T-helper 2 cell (primary cell): ENCODE measurements at places on chromosomes 5 and 9.

DNA sequence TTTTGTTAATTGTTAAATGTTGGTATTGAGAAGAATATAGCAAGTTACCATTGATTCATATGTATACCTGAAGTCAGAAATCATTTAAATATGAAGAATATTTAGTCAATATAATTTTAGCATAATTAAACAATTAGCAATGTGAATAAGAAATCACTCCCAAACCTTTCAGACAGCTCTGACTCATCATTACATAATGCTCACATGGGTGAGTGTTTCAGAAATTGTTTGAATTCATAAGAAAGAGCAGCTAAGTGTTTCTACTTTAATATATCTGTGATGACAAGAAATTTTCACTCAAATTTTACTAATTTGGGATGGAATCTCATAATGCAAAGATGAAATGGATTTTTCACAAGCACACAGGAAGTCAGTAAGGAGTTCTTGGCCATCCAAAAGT is 42.0 kb upstream of the CDC42SE2 start:
- DNase-seq: no peak

DNA sequence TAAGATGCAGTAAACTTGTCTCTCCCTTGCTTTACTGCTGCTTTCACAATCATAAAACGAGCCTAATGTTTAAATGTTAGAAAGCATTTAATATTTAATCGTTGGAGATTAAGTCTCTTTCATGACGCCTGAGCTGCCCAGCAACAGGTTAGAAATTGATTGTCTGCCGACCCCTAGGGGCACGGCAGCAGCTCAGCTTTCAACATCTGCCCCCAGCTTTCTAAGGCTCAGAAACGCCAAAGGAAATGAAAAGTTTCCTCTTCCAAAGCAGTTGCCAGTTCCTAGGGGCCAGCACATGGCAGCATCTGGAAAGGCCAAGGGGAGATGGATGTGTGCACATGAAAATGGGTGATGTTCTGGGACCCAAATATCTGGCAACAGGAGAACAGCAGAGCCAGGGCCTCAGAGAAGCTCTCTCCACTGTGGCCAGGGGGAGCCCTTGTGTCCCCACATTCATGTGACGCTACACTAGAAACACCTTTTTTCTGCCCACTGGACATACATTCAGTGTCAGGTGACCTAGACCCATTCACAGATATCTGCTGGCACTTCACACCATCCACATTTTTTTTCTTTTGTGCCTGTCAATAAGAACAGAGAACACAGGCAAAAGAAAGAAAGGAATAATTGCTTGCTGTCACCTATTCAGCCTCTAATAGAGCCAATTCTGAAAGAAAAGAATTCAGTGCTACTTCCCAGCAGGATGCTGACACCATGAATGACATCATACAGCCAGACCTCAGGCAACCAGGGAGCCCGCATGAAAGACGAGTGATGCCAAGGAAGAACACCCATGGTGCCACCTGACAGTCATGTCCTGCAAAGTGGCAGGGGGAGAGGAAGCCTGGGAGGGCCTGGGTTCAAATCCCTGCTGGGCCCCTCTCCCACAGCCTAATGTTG is 205.0 kb upstream of the TAS2R1 start:
- no peak for DNase-seq

- no peak for DNase-seq
Observed at GRCh38 chr5:133818869-133819600, 149.4 kb downstream of the C5orf15 start.

DNA sequence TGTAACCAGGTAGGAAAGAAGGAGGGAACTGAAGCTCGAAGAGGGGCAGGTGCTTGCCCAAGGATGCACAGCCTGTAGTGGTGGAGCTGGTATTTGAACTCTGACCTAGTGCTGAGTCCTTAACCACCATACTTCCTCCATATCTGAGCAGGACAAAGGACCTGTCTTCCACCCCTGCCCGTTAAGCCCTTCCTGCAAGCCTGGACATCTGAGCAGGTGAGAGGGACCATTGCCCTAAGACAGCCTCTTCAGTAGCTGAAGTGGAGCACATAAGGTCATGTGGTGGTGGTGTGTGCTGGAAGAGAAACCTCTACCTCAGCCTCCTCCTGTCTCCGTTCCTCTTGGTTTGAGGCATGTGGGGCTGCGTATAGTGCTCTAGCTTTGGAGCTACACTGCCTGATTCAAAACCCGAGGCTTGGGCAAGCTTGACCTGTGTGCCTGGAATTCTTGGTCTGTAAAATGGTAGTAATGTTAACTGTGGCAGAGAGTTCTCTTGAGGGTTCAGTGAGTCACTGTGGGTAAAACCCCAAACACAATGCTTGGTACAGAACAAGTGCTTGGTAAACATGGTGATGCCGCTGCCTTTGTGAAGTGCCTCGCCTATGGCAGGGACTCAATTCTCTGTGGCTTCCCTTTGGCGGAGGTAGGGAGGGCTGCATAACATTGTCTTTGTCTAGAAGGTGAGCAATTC is 7.4 kb downstream of the GALNT10 start:
- DNase-seq: peak; percentile 69

- no peak for DNase-seq
Observed at GRCh38 chr5:180339583-180340183, 13.5 kb downstream of the GFPT2 start.

GRCh38 chr5:28743025-28743715 is 1704.8 kb upstream of the CDH9 start:
- DNase-seq: no peak

GRCh38 chr5:73359395-73359794 is 89.2 kb downstream of the FOXD1 start:
- DNase-seq: no peak

DNA sequence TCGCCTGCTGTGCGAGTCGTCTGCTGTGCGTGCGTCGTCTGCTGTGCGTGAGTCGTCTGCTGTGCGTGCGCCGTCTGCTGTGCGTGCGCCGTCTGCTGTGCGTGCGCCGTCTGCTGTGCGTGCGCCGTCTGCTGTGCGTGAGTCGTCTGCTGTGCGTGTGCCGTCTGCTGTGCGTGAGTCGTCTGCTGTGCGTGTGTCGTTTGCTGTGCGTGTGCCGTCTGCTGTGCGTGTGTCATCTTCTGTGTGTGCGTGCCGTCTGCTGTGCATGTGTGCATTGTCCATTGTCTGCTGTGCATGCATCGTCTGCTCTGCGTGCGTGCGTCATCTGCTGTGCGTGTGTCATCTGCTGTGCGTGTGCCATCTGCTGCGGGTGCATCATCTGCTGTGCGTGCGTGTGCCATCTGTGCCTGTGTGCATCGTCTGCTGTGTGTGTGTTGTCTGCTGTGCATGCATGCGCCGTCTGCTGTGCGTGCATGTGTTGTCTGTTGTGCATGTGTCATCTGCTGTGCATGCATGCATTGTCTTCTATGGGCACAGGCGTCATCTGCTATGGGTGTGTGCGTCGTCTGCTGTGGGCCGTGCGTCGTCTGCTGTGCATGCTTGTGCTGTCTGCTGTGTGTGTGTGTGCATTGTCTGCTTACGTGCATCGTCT is 68.6 kb upstream of the IRX4 start:
- no peak for DNase-seq

GRCh38 chr9:33372900-33373299 is 29.5 kb downstream of the AQP7 start:
- DNase-seq: no peak

GRCh38 chr5:159096243-159096923 is 3.3 kb downstream of the EBF1 start:
- DNase-seq: no peak

DNA sequence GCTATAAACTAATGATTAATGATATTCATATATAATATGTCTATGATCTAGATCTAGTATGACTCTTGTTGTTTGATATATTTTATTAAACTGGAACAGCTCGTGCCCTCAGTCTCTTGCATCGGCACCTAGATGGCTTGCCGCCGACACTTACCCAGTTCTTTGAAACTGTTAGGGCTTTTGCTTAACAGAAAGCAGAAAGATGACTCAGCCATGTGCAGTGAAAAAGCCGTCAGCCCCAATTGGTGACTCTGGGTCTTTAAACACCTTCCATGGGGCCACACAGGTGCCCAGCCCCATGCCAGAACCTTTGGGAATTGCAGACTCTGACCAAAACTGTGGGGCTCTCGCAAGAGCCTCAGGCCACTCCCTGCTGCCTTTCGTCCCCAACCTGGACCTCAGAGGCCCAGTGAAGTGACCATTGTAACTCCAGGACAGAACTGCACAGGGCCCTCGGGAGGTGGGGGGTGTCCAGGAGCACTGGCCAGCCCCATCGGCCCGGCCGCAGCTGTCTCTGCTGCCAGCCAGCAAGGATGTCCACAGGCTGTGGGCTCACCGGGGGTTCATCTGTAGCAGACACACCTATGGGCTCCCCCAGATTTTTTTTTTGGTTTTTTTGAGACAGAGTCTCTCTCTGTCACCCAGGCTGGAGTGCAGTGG is 7.8 kb downstream of the LCN10 start:
- DNase-seq: no peak

- no peak for DNase-seq
Observed at GRCh38 chr9:135023088-135023785, 64.2 kb upstream of the OLFM1 start.

GRCh38 chr5:180832638-180833068 is 28.4 kb downstream of the ZFP62 start:
- no peak for DNase-seq

- DNase-seq: no peak
Observed at GRCh38 chr5:65820373-65820772, 98.4 kb downstream of the NLN start.

DNA sequence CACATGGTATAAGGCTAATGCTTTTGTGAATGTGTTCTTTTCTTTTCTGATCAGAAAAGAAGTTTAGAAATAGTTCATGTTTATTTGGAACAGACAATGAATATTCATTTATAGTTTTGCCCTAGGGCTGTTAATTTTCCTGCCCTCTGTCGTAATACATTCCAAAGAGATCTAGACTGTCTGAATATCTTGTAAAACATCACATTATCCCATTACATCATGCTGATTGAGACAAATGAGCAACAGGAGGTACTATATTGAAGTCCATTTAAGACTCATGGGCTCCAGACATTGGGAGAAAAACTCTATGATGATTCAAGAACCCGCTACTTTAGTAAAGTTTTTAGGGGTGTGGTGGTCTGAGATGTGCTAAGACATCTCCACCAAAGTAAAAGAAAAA is 121.2 kb upstream of the MAP1B start:
- DNase-seq: no peak

GRCh38 chr5:180133060-180133459 is 61.5 kb upstream of the RNF130 start:
- DNase-seq: no peak

DNA sequence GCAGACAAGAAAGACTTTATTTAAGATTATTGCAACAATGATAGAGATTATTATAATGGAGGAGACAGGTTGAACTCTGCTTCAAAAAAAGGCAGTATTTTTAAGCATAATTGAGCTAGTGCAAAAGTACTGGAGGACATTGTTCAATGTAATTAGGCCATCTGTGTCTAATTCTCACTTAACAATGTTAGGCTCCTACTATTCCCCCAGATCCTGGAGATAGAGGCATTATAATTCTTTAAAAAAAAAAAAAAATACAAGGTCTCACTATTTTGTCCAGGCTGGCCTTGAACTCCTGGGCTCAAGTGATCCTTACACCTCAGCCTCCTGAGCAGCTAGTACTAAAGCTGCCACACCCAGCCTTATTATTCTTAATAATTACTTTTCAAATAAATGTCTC is 193.4 kb upstream of the NUDT12 start:
- DNase-seq: no peak

DNA sequence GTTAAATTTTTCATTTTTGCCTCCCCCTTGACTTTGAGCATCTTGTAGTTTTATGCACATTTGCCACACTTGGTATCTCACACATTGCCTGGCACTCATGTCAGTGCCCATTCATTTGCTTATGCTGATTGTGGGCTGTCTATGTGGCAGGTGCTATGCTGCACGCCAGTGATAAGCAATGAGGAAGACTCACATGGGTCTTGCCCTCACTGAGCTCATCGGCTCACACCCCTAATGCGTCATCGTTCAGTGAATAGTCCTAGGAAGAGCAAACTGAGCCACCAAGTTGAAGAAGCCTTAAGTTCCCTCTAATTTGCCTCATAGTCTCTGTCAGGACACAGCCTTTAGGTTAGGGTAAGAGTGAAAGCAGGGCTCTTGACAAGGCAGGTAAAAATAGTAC is 209.4 kb upstream of the IL12B start:
- no peak for DNase-seq

GRCh38 chr5:75667586-75667985 is 49.7 kb downstream of the POC5 start:
- no peak for DNase-seq

GRCh38 chr5:90985341-90985740 is 397.8 kb downstream of the ARRDC3 start:
- DNase-seq: no peak

- no peak for DNase-seq
Observed at GRCh38 chr9:98781588-98782383, 14.6 kb downstream of the ANKS6 start.

DNA sequence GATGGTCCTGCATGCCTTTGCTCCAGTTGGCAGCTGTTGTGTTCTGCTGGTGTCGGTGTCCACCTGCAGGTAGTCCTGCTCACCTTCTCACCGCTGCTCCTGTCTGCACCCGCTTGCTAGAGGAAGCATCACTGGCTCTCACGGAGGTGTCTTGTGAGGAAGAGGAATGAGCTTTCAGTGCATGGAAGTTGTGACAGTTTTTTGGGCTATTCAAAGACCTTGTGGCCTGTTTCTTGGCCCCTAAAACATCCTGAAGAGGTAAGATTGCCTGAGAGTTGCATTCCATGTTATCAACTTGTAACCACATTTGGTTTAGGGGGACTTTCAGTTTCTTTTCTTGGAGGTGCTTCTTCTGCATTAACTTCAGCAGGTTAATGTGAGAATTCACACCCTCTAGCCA is 85.6 kb downstream of the MACROH2A1 start:
- DNase-seq: no peak

DNA sequence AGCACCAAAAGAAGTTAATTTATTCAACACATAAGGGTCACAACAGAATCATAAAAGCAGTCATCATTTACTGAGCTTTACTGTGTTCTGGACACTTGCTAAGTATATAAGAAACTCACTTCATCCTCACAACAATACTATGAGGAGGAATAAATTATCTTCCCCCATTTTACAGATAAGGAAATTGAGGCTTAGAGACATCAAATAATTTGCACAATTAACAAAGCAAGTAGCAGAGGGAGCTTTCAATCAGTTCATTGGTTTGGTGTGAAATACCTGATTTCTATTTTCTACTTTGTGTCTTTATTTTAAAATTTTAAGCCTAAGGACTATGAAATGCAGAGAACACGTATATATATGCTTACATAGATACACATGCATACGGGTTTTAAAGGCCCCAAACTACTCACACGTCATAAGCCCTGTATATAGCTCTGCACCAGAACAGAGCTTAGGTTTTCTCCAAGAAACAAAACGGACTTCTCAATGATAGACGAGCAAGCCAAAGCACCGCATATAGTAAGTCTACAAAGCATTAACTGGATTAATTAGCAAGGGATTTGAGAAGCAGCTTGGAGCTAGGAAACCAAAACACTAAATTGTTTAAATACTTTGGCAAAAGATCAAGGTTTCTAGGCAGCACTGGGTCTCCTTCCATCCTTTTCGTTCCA is 95.6 kb downstream of the DENND1A start:
- DNase-seq: no peak
